ENCODE measurements at places on chromosomes 7 and 10. TPM values are rescaled to one million over a fixed set of nuclear protein-coding genes. Genes with fewer than 3 reads are reported as not detected.

DNA sequence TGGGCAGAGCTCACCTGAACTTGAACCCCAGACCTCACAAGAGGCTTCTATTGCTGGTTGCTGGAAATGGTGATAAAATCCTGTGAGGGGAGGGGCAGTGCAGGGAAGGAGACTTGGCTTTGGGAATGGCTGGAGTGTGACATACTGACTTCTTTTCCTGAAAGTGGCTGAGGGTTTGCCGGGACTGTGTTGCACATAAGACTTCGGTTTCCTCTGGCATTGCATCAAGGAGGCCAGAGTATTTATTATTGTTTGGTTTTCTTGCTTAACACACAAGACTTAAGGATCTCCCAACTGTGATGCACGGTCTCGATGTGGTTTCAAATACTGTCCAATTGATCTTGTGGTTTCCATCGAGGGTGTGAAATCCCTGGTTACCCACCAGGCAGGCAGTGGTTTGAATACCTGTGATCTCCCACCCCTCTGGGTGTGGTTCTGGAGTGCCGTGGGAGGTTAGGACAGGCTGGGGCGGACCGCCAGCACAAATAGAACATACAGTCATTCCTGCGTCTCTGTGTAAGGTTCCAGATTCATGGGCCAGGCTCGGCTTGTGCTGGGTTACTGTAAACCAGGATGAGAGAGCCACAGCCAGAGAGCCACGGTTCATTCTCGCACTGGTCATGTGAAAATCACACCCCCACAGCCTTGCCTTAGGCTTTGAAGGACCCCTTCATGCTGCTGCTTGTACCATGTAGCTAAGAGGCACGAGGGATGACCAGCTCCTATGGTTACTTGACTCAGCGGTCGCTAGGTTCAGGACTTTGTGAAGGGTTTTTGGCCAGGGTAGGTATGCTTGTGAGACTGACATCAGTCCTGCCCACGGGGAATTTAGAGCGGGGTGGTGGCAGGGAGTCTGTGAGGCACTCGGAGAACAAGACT lies 39.2 kb downstream of the WBP1L start:
- no peak overlapping the region for H3K4me3 ChIP-seq
- H3K36me3 ChIP-seq: no peaks in the 10 kb centered on the region
- H3K27me3 ChIP-seq: no peaks in the 10 kb centered on the region
- H3K27ac ChIP-seq: no peak overlapping the region

Gene CCDC7
- polyA plus RNA-seq: 5.8 TPM

Gene NME8
- not detected for polyA plus RNA-seq

DNA sequence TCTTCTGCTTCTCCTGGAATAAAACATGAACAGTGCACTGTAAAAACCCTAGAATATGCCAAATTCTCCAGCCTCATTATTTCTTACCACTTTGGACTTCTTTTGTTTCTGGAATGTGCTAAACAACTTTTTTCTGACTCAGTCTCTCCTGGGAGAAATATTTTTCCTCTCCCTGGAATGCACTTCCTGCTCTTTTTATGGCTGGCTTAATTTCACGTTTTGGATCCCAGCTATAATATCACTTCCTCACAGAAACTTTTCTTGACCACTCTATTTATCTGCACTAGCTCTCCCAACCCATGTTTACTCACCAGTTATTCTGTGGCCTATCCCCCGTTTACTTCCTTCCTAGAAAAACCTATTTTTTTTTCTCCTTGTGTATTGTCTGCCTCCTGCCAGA lies 26.7 kb downstream of the ABCB5 start:
- H3K27me3 ChIP-seq: no peaks in the 10 kb centered on the region
- H3K36me3 ChIP-seq: no peaks in the 10 kb centered on the region
- peak overlapping the region; percentile 34 for H3K27ac ChIP-seq
- no peak for DNase-seq

- peaks cover 22% of the 10 kb centered on the region for H3K27me3 ChIP-seq
- no peak for DNase-seq
- no peak overlapping the region for H3K4me3 ChIP-seq
- H3K36me3 ChIP-seq: no peaks in the 10 kb centered on the region
- no peak overlapping the region for H3K27ac ChIP-seq
Measured at GRCh38 chr7:112411186-112411795, 39.0 kb upstream of the IFRD1 start.

Gene TCF7L2
- 0.30 TPM for polyA plus RNA-seq

- peaks cover 17% of the 10 kb centered on the region for H3K36me3 ChIP-seq
- peak overlapping the region; percentile 5 for H3K27ac ChIP-seq
- H3K4me3 ChIP-seq: no peak overlapping the region
Measured at GRCh38 chr7:32915041-32915536, 23.5 kb upstream of the KBTBD2 start.

DNA sequence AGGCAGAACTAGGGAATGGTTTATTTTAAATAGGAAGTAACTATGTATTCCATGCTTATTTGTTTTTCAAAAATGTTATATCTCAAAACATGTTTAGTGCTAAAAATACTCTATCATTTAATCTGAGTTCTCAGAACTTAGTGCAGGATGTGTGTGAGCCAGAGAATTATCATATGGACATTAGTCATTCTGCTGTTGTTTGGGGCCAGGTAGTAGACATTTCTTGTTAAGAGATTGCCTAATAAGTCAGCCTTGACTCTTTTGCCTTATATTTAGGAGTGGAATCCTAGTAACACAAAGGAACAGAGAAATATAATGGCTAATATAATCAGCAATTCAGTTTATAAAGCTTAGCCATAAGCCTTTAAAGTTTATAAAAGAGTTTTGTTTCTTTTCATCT lies 149.8 kb downstream of the CCSER2 start:
- H3K4me3 ChIP-seq: no peak overlapping the region
- no peak for DNase-seq
- H3K4me1 ChIP-seq: no peaks in the 10 kb centered on the region
- peaks cover 7% of the 10 kb centered on the region for H3K36me3 ChIP-seq
- no peaks in the 10 kb centered on the region for H3K27me3 ChIP-seq

GRCh38 chr7:48304641-48305040 lies 133.4 kb downstream of the ABCA13 start:
- H3K27me3 ChIP-seq: no peaks in the 10 kb centered on the region
- no peaks in the 10 kb centered on the region for H3K36me3 ChIP-seq
- no peaks in the 10 kb centered on the region for H3K4me1 ChIP-seq
- no peak for DNase-seq
- H3K27ac ChIP-seq: no peak overlapping the region

Gene LRRC17
- polyA plus RNA-seq: not detected

DNA sequence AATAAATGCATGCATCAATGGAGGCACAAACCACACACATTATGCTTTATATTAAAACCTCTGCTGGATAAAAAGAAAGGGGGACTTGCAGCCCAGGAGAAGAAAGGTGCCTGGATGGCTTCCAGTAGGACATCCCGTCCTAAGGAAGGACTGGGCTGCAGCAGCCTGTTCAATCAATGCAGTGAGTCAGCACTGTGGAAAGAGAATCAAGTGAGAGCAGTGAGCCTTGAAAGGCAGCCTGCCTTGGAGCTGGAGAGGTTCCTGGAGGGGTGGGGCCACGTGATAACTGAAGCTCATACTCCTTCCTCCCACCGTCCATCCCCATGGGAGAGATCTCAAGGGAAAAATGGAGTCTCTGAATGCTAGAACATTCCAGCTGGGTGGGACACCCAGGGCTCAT lies 501.2 kb downstream of the ADRA2A start:
- peaks cover 11% of the 10 kb centered on the region for H3K27me3 ChIP-seq
- no peaks in the 10 kb centered on the region for H3K36me3 ChIP-seq
- no peak overlapping the region for H3K4me3 ChIP-seq
- H3K27ac ChIP-seq: no peak overlapping the region
- H3K4me1 ChIP-seq: no peaks in the 10 kb centered on the region

- no peak overlapping the region for H3K27ac ChIP-seq
- H3K4me3 ChIP-seq: no peak overlapping the region
- H3K36me3 ChIP-seq: no peaks in the 10 kb centered on the region
- H3K27me3 ChIP-seq: no peaks in the 10 kb centered on the region
- DNase-seq: no peak
Measured at GRCh38 chr7:75572396-75572795, 80.3 kb downstream of the SPDYE5 start.

DNA sequence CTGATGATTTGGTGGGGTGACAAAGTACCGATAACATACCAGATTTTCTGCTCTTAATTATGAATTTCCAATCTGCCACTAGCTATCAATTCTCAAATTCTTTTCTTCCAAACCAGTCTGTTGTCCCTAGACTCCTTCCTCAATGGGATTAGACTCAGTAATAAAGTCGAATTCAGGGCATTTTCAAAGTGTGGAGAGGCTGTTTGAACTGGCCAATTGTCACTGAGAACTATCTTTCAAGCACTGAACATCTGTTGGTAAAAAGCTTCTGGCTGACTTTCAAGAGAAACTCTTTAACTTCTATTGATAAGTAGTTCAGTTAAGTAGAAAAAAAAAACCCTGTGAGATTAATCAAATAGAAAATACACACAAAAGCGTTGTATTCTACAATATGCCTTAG lies 108.9 kb downstream of the SAMD9 start:
- no peak overlapping the region for H3K4me3 ChIP-seq
- H3K27ac ChIP-seq: no peak overlapping the region
- H3K36me3 ChIP-seq: no peaks in the 10 kb centered on the region
- DNase-seq: no peak
- H3K4me1 ChIP-seq: no peaks in the 10 kb centered on the region

DNA sequence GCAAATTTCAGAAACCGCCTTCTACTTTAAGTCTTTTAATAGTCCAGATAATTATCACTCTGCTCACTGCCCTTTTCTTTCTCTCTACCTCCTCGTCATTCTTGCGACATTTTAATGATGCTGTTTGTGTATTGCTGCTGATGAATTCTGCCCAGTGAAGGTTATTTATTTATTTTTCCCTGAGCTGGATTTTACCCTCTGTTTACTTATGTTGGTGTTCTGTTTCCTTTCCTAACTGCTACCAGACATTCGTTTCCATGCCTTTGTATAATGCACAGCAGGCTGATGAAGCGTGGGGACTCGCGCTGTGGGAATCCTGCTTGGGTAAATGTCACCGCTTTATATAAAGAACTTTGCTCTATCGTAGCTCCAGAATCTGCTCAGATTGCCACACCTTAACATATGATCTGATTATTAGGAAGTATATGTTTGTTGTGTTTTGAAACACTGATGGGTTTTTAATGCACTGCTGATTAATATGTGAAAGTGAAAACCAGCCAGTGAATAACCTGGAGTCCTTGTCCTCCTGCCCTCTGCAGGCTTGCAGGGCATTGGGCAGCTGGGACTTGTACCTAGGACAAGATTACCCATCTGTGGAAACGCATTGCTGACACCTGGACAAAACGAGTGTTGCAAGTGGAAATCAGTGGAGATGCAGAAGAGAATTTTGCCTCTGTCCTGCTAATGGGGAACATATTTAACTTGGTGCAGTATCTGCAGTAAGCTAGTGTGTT lies 291.5 kb downstream of the SDK1 start:
- no peak overlapping the region for H3K4me3 ChIP-seq
- peaks cover 35% of the 10 kb centered on the region for H3K4me1 ChIP-seq
- no peak for DNase-seq
- H3K27me3 ChIP-seq: no peaks in the 10 kb centered on the region

DNA sequence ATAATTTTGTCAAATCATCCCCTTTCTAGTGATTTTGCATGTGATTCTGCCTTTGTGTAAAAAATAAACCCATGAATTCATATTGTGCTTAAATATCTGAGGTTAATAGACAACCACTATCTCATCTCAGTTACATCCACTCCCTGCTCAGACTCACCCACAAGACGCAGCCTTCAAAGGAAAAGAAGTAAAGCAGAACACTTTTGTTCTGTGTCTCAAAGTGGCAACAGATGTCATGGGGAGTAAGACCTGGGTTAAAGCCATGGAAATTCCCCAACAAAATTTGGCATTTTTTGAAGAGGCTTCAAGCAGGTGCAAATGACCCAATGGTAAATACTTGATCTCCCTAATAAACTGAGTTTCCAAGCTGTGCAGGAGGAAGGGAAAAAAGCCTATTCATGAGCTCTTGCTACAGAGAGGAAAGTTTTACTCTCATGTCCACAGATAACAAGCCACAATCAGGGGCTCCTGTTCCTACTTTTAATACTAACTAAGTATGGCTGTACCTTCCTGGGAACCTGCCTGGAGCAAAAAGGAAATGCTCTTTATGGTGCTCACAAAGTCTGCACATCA lies 4.7 kb downstream of the CYP3A7 start:
- H3K4me1 ChIP-seq: no peaks in the 10 kb centered on the region
- no peak for DNase-seq
- H3K4me3 ChIP-seq: no peak overlapping the region

All from naive B cell (primary cell).